ENCODE measurements at places on chromosomes 13 and 19.

GRCh38 chr13:92483894-92484293, 742.7 kb upstream of the GPC6 start:
- no peak for DNase-seq

DNA sequence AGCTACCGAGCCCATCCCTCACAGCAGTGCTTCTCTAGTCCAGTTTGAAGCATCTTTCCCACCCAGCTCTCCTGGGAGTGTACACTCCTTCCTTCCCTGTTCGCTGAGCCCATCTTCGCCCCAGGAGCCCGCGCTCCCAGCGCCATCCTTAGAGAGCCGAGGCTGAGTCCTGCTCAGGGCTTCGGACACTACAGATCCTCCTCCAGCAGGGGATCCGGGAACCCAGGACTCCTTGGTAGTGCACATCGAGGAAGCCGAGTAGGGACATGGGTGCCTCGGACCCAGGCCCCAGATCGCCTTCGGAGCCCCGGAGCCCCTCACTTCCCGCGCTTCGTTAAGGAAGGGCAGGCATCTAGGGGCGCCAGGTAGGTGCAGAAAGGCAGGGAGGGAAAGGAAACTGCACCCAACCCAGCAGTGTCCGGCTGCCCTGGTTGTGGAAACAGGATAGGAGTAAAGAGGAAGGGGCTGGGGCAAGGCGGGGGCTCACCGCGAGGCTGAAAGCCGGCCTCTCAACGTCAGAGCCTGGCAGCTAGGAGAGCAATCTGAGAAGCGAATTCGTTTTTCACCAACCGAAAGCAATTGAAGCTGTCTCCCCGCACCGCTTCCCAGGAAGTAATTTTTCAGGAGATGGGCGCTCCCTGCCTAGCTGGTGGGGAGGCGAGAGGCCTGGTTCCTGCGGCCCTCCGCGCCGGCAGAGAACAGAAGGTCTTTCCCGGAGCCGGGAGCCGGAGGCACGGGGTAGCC, 1.0 kb downstream of the PDX1 start:
- DNase-seq, result no peak

DNA sequence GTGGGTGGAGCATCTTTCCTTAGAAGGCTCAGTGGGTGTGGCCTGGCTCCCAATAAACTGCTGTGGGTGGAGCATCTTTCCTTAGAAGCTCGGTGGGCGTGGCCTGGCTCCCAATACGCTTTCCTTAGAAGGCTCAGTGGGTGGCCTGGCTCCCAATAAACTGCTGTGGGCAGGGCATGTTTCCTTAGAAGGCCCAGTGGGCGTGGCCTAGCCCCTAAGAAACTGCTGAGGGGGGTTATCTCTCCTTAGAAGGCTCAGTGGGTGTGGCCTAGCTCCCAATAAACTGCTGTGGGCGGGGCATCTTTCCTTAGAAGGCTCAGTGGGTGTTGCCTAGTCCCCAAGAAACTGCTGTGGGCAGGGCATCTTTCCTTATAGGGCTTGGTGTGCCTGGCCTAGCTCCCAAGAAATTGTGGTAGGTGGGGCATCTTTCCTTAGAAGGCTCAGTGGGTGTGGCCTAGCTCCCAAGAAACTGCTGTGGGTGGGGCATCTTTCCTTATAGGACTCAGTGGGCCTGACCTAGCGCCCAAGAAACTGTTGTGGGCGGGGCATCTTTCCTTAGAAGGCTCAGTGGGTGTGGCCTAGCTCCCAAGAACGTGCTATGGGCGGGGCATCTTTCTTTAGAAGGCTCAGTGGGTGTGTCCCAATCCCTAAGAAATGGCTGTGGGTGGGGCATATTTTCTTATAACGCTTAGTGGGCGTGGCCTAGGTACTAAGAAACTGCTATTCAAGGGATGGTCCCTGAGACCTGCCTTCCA, 10.3 kb downstream of the HSH2D start:
- no peak for DNase-seq

- DNase-seq, result no peak
Measured at GRCh38 chr19:19508217-19508616, 7.1 kb downstream of the TSSK6 start.

Measured in stimulated activated CD8-positive, alpha-beta memory T cell treated with anti-CD3 and anti-CD28 coated beads, Interleukin-2, amount 100 ng/mL, for 1 hour (primary cell).